ENCODE measurements at places on chromosomes 4 and X.

DNA sequence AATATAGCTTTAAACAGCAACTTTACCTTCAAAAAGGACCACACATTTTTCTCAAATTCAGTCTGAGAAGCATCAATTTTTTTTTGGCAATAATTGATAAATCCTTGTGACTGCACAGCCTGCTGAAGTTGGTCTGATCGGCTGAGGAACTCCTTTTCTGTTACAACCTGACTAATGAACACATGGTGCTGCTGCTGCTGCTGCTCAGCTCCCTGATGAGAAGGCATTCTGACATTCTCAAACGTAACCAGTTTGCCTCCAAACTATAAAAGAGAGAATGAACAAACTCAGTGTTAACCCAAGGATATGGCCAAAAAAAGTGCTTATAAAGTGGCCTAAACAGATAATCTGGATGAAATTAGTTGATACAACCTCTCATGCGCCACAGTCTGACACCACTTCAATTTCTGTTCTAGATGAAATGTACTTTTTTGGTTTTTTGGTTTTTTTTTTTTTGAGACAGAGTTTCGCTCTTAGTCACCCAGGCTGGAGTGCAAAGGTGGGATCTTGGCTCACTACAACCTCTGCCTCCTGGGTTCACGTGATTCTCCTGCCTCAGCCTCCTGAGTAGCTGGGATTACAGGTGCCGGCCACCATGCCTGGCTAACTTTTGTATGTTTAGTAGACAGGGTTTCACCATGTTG lies 26.5 kb downstream of the SEC31A start:
- no peak for DNase-seq

- peak; percentile 11 for DNase-seq
Observed at GRCh38 chr4:165464813-165465381, 86.1 kb downstream of the CPE start.

- DNase-seq: no peak
Observed at GRCh38 chr4:185171373-185172071, 28.5 kb downstream of the SLC25A4 start.

- no peak for DNase-seq
Observed at GRCh38 chrX:54358424-54359211, 772 bp upstream of the WNK3 start.

- no peak for DNase-seq
Observed at GRCh38 chrX:75786290-75786689, 1.2 kb upstream of the MAGEE2 start.

- no peak for DNase-seq
Observed at GRCh38 chrX:150162141-150162540, 201.0 kb upstream of the MAMLD1 start.

GRCh38 chr4:86594559-86595425 lies 677 bp downstream of the PTPN13 start:
- DNase-seq: no peak

DNA sequence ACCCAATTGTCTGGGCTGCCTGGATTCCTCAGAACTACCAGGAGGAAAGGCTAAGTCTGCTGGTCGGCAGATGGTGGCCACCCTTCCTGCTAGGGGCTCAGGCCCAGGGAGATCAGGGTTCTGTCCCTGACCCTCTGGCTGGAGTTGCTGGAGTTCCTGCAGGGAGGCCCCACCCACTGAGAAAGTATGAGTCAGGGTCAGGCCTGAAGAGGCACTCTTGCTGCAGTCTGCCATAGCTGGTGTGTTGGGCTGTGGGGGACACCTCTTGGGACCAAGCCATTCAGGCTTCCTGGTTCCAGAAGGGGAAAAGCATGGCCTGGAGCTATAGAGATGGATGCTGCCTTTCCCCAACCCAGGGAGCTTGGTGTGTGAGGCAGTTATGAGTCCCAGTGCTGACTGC lies 40.4 kb upstream of the PCDH18 start:
- DNase-seq: no peak

DNA sequence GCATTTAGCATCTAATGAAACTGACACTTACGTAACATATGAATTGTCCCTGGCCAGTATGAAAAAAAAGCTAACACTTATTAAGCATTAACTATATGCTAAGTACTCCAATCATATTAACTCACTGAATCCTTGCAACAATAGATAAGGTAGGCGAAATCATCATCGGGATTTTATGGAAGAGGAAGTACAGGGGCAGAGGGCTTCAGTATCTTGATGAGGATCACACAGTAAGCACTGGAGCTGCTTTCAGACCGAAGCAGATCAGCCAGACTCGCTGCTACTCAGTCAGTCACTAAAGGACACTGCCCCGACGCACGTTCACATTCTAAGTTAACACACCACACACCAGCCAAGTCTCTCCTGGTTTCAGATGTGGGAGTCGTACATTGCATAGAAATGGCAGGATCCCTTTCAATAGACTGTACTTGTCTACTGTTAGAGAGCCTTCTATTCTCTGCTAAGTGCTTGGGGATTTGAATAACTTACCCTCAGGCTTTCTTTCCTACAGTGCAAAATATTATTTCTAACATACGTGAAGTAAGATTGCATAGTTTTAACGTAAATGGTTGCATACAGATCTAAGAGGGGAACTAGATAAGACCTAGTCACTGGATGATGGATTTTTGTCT lies 540.2 kb upstream of the TENM3 start:
- DNase-seq: no peak

- no peak for DNase-seq
Observed at GRCh38 chr4:32735856-32736590, 2015.9 kb downstream of the PCDH7 start.

GRCh38 chr4:47499700-47500099 lies 14.6 kb downstream of the ATP10D start:
- no peak for DNase-seq

DNA sequence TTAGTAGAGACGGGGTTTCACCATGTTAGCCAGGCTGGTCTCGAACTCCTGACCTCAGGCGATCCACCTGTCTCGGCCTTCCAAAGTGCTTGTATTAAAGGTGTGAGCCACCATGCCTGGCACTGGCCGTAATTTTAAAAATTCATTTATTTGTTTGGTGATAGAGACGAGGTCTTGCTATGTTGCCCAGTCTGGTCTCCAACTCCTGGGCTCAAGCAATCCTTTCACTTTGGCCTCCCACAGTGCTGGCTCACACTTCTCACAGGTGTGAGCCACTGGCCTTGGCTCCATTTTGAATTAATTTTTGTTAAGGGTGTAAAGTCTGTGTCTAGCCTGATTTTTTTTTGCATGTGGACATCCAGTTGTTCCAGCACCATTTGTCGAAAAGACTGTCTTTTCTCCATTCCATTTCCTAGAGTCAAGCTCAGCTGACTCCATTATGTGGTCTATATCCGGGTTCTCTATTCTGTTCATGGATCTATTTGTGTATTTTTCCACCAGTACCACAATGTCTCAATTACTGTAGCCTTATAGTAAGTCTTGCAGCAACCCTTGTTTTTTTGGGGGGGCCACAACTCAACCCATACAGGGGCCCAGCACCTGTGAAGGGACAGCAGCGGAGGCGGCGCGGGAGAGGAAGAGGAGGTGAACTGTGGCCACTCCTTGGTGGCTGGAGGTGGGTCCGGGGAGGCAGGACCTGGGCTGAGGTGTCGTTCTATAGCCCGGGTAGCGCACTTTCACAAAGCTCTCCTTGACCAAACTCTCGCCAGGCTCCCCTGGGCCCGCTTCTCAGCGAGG lies 1.5 kb upstream of the NSD2 start:
- DNase-seq: no peak

GRCh38 chr4:48665555-48666186 lies 114.4 kb downstream of the FRYL start:
- DNase-seq: no peak

DNA sequence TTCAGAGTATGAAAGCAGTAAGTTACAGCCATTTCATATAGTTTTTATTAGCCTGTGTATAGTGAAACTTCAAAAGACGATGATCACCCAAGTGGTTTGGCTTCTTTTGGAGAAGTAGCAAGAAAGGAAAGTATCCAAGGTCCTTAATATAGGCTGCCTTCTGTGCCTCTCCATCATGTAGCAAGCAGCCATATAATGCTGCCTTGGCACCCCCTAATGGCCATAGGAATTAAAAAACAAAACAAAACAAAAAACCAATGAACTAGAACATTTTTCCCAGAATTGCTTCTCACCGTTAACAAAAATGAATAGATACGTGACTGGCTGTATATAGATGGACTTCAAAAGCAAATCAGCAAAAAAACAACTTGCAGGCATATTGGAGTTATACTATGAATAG lies 18.9 kb downstream of the LAMP2 start:
- DNase-seq: no peak

- no peak for DNase-seq
Observed at GRCh38 chr4:8534129-8534528, 46.1 kb upstream of the GPR78 start.

- DNase-seq: peak; percentile 33
Observed at GRCh38 chrX:71254092-71254963, at the start of gene ZMYM3. ZMYM3 (minus strand) TSS chrX:71254140; CDS start chrX:71253255, 885 bp downstream.

Data from NCI-H2081 treated with DMSO at 0.1 percent for 48 hours (cell line).